ENCODE measurements at places on chromosomes 3 and 15. TPM values are rescaled to one million over a fixed set of nuclear protein-coding genes. Genes with fewer than 3 reads are reported as not detected.
A peak's percentile ranks its signal among the peaks of the same experiment; 100 is the strongest.

DNA sequence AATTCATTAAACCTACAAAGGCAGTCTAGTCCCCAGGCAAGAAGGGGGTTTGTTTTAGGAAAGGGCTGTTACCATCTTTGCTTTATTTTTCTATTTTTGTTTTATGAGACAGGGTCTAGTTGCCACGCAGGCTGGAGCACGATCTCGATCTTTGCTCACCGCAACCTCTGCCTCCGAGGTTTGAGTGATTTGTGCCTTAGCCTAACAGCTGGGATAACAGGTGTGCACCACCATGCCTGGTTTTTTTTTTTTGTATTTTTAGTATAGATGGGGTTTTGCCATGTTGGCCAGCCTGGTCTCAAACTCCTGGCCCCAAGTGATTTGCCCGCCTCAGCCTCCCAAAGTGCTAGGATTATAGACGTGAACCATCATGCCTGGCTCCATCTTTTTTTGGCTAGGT, 4.9 kb downstream of the HIGD1A start:
- DNase-seq: no peak
- peaks cover 11% of the 10 kb centered on the region for H3K4me1 ChIP-seq
- no peaks in the 10 kb centered on the region for H3K27me3 ChIP-seq
- no peaks in the 10 kb centered on the region for H3K36me3 ChIP-seq

DNA sequence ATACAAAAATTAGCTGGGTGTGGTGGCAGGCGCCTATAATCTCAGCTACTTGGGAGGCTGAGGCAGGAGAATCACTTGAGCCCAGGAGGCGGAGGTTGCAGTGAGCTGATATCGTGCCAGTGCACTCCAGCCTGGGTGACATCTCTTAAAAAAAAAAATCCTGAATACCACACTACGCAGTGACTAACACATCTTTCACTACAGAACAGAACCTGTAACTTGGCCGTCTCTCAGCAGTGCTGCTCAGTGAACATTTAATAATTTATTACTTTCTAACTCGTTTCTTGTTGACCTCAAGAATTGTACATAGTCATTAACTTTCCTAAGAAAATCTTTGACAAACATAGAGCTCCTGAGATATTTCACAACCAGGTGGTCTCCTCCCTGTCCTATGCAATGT, 3.8 kb downstream of the GREM1 start:
- H3K4me3 ChIP-seq: no peak overlapping the region
- H3K36me3 ChIP-seq: no peaks in the 10 kb centered on the region
- peaks cover 4% of the 10 kb centered on the region for H3K4me1 ChIP-seq

GRCh38 chr3:157919319-157919887, 186.8 kb downstream of the SHOX2 start:
- H3K4me3 ChIP-seq: no peak overlapping the region
- H3K36me3 ChIP-seq: no peaks in the 10 kb centered on the region
- H3K27me3 ChIP-seq: no peaks in the 10 kb centered on the region
- no peak overlapping the region for H3K27ac ChIP-seq
- H3K4me1 ChIP-seq: no peaks in the 10 kb centered on the region

GRCh38 chr3:110027446-110028080, 690.2 kb upstream of the DPPA4 start:
- H3K36me3 ChIP-seq: no peaks in the 10 kb centered on the region
- DNase-seq: no peak
- no peak overlapping the region for H3K27ac ChIP-seq
- no peak overlapping the region for H3K4me3 ChIP-seq
- H3K4me1 ChIP-seq: no peaks in the 10 kb centered on the region

The LRRC2 gene
- polyA plus RNA-seq: 0.08 TPM

DNA sequence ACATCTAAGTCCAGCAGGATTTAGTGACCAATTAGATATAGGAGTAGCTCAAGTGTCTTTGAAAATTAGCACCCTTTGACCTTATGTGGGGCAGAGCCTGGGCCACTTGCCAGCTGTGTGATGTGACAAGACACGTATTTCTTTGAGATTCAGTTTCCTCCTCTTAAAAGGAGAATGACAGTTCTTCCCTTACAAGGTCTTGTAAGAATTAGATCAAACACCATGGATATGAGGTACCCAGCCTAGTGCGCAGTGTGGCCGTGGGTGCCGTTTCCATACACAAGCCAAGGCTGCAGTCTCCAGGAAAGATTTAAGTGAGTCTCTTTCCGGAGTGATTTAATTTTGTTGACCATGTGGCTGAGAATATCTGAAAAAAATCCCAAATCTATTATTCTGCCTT, 46.3 kb downstream of the ARHGAP31 start:
- H3K4me1 ChIP-seq: peaks cover 2% of the 10 kb centered on the region
- DNase-seq: peak; percentile 47
- no peak overlapping the region for H3K4me3 ChIP-seq

The HOMER2 gene
- 0.40 TPM for polyA plus RNA-seq

GRCh38 chr15:81337713-81338157, 13.8 kb upstream of the STARD5 start:
- H3K4me3 ChIP-seq: no peak overlapping the region
- no peaks in the 10 kb centered on the region for H3K36me3 ChIP-seq
- no peak for DNase-seq

DNA sequence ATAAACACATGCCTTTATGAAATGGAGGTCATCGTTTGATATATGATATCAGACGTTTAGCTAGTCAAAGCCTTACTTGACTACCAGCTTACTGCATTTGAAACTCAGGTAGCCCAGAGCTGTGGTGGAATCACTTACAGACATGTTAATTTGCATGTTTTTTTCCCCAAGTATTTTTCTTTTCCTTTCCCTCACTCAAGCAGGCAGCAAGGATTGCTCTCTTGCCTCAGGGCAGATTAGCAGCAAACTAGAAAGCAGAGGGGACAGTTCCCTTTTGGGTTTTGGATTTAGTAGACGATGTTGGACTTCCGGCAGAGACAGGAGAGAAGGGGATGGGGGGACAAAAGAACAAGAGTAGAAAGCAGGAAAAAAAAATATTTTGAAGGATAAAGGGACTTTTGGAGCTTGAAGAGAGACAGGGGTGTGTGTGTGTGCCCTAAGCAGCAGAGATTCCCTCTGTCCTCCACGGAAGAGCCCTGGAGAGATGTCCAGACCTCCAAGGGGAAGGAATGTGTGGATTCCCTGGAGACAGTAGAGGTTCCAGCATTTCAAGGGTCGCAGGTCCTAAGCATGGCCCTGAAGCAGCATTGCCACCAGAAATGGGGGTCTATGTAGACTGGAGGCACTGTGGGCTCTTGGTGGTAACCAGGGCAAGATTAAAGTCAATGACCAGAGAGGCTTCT, 86.8 kb upstream of the CADPS start:
- H3K27me3 ChIP-seq: no peaks in the 10 kb centered on the region
- no peaks in the 10 kb centered on the region for H3K36me3 ChIP-seq
- H3K27ac ChIP-seq: no peak overlapping the region
- no peak for DNase-seq
- H3K4me3 ChIP-seq: no peak overlapping the region

The CHL1 gene
- not detected for polyA plus RNA-seq

Measured in endothelial cell of umbilical vein (primary cell).